Pancreas (tissue), 10 donors: ENCODE measurements at places on chromosomes 4 and X.

DNA sequence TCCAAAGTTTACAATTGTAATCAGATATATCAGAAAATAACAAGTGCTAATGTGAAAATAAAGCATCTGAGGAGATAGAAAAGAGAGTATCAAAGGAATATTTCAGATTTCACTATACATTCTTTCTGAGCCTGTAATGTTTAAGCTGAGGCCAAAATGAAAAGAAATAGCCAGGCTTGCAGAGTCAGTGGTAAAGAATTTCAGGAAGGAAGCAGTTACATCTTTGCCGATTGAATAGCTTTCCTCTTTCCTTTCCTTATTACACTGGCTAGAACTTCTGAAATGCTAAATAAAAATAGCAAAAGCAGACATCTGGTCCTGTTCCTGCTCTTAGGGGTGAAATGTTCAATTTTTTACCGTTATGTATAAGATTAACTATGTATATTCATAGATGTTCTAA lies 1441.6 kb upstream of the PCDH7 start:
- no peak for DNase-seq

GRCh38 chr4:78652282-78652876 lies 100.8 kb downstream of the ANXA3 start:
- no peak for DNase-seq

DNA sequence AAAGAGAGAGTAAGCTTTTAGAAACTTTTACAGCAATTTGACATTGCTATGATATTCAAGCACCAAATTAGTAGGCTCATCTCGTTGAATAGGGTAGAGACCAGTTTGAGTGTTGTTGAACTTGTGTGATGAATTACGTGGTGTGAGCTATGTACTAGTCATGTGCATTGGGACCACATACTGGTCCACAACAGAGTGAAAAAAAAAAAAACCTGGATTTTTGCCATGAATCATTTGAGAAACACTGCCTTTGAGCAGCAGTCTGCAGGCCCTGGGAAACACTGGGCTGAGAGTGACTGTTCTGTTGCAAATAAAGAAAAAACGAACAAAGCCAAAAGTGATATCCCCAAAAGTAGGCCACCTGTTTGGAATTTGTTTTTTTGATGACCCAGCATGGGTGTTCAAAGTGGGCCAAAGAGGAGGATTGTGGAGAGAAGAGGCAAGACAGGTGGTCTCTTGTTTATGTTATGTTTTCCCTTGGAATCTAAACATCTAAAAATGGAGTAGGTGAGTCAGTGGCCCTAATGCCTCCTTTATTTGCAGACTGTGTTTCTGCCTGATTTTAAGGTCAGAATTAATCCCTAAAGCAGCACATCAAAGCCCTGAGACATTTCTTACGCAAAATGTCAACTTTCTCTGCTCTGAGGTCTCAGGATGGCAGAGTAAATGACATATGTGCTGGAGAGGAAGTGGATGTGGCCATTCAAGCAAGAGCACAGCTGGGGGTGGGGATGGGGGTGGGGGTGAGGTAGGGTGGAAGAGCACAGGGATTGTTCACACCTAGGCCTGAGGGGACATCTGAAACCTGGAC lies 33.5 kb downstream of the TAF7L start:
- no peak for DNase-seq

GRCh38 chr4:184439856-184440594 lies 34.3 kb downstream of the IRF2 start:
- peak; percentile 37 for DNase-seq
